ENCODE measurements at places on chromosomes 11 and 22.
A peak's percentile ranks its signal among the peaks of the same experiment; 100 is the strongest.

DNA sequence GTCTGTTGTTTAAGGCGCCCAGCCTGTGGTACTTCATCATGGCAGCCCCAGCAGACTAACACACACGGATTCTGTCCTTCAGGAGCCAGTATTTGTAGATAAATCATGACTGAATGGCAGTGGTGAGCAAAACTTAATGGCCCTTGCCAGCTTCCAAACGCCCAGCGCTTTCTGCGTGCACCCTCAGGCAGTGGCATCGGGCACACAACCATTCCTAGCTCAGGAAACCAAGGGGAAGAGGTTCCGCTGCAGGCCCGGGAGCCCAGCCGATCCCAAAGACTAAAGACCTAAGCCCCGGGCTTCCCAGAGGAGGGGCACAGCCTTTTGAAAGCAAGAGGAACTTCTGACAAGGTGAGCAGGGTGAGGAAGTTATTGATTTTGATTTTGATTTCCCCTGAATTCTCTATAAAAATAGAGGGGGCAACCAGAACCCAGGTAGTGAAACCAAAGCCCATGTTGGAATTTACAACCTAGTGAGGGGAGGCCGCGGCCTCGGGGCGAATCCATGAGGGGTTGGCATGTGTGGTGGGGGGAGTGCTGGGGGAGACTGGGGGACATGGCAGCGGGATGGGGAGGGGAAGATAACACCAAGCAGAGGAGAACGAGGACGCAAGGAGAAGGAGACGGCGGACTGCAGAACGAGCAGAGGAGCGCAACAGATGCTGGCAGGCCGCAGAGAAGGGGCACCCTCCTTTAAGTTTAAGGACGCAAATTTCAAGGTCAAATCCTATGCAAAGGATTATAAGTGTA, 79.9 kb upstream of the SEPTIN5 start:
- DNase-seq, result no peak

DNA sequence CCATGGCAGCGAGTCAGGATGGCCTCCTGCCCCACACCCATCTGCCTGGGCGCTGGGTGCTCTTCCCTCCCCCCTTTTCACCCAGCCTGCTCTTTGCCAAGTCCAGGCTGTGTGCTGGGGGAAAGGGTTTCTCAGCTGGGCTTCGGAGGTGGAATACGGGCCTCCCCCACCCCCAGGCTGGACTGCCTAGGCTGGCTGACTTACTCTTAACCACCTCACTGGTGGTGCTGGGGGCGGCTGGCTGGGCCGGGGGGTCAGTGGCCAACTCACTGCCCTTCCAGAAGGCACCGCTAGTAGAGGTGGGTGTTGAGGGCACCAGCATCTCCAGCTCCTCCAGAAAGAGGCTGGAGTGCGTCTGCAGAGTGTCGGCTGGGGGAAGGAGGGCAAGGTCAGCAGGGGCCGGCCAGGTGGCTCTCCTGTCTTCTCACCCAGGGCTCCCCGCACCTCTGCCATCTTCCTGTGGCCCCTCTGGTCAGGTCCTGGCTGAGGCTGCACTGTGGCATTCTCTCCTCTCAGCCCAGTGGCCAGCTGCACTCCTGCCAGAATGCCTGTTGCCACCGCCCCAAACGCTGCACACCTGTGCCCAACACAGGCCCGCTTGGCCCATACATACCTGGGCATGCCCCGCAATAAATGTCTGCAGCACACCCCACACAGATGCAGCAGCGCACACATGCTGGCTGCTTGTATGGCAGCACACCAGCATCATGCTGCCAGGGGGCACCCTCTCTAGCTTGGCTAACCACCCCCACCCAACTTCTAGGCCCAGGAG, 9.7 kb downstream of the PITPNM1 start:
- no peak for DNase-seq

- no peak for DNase-seq
Measured at GRCh38 chr11:35681163-35681767, 18.7 kb downstream of the TRIM44 start.

- no peak for DNase-seq
Measured at GRCh38 chr22:24185501-24186351, 4.4 kb downstream of the SUSD2 start.

GRCh38 chr11:35794333-35794732, 131.8 kb downstream of the TRIM44 start:
- DNase-seq, result no peak

GRCh38 chr11:65524014-65524740, 706 bp upstream of the SCYL1 start:
- no peak for DNase-seq

DNA sequence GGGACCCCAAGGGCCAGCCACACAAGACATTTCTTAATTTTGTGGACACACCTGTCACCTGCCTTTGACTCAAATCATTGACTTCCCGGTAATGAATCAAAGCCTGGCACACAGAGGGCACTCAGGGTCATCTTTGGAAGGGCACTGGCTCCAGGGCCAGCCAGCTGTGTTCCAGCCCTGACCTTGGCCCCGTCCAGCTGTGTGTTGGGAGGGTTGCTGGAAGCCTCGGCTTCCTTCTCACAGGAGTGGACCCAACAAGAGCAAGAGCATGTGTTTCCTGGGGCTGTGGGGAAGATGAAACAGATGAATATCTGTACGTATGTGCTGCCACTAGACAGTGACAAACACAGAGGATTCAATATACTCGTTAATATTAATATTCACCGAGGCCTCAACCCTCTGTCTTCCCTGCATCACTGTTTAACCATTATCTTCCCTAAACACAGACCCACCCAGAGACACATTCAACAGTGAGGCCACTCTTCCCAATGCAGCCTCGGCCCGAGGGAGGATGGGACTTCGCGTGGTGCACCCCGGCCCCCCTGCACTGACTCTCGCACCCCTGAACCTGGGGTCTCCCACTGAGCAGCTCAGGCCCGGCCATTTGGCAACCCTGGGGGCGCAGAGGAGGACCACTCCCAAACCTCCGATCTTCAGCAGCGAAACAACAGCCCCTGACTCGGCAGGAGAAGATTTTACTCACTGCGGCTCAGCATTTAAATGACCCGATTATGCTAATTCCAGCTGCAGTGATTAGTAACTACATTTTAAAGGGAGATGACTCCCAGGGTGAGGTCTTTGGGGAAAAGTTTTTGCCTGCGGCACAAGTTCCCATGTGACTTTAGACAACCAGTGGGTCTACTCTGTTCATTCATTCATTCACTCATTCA, 45.7 kb downstream of the PHF21B start:
- DNase-seq, result no peak

GRCh38 chr11:68076371-68077042, 37.7 kb downstream of the TCIRG1 start:
- no peak for DNase-seq

GRCh38 chr11:74650498-74650897, 58.1 kb downstream of the POLD3 start:
- DNase-seq, result no peak

GRCh38 chr11:22666325-22666687, at the start of gene GAS2:
Gene GAS2 (plus strand): TSS chr11:22666611. CDS start chr11:22674870, 8,259 bp downstream.
- no peak for DNase-seq

DNA sequence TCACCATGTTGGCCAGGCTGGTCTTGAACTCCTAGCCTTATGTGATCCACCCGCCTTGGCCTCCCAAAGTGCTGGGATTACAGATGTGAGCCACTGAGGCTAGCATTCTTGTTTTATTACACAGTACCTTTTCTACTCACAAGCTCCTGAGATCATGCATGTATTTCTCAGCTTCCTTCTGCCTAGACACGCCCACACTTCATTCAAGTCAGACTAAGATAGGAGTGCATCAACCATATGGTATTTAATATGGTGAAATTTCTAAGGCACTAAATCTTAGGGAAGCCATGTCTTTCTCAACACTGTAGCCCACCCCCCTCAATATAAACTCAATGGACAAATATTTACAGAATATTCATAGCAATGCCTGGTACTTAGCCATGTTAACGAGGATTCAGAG, 62.1 kb downstream of the SLC25A17 start:
- DNase-seq, result no peak

DNA sequence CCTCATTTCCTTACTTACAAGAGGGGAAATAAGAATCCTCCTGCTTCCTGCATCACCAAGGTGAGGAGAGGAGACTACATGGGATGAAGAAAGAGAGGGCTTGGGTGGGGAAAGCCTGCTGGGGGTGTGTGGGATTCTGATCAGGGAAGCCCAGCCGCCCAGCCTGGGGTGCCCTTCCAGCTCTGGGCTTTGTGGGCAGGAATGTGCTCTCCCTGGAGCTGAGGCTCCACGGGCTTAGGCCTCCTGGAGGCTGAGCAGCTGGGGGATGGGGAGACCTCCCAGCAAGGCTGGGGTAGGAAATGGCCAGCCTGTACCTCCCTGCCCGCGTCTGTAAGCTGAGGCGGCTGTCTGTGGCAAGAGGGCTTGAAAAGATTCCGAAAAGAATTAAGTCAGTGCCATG, 206.1 kb downstream of the GRIK4 start:
- DNase-seq, result no peak

- DNase-seq, result no peak
Measured at GRCh38 chr11:86483940-86484794, 109.5 kb downstream of the CCDC81 start.

GRCh38 chr11:8584082-8584481, 9.9 kb downstream of the STK33 start:
- DNase-seq, result no peak

- DNase-seq, result peak; percentile 66
Measured at GRCh38 chr11:74929431-74930363, 19.2 kb downstream of the XRRA1 start.

- DNase-seq, result no peak
Measured at GRCh38 chr11:4664786-4665185, 21.0 kb downstream of the OR51E1 start.

DNA sequence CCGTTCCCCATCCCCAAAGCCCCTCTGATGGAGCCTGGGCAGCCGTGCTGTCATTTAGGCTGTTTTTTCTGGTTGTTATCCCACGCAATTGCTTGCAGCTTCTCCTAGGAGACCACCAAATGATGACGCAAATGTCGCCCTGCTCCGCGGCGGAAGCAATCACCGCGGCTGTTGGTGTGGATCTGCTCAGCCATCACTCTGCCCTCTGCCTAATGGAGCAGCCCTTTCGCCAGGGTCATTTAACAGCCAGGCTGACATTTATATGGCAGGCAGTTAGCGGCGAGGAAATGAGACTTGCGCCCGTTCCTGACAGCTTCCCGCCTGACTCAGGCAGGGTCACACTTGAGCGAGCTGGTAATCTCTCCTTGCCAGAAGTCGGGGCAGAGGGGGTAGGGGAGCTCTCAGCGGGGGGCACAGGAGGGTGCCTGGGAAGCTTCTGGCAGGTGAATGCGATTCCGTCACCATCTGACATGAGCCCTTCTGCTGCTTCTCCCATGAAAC, 97.9 kb upstream of the RTL6 start:
- DNase-seq, result no peak

DNA sequence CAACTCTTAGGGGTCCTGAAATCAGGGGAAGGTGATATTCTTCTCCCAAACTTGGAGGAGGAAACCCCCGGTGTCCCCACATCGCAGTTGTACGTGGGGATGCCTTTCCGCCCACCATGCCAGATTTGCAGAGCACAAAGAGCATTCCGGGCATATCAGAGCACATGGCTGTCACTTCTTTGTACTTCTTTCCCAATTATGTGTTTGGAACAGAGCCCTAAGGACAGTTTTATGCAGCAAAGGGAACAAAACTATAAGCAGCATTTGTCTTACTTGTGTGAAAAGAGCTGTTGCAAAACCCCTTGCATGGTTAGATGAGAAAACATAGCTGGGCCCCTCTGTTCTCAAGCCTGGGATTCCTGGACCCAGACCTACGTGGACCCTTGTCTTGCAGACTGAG, 41.2 kb downstream of the NTM start:
- DNase-seq, result no peak

- DNase-seq, result no peak
Measured at GRCh38 chr11:34805937-34806336, 110.2 kb downstream of the APIP start.

GRCh38 chr11:76782531-76783293, 444 bp upstream of the TSKU start:
- no peak for DNase-seq

All from CD8-positive, alpha-beta T cell (primary cell).